A549 treated with DMSO at 1 μM for 4 hours (cell line): ENCODE measurements at places on chromosomes 12 and 14. TPM values are rescaled to one million over a fixed set of nuclear protein-coding genes. Genes with fewer than 3 reads are reported as not detected.

KRT85 gene
- not detected in 5 replicates for total RNA-seq

MMP17 gene
- 10.6 to 15.8 TPM (median 12.6 TPM) in 5 replicates for total RNA-seq

BCL11B gene
- total RNA-seq: 0.18 to 0.32 TPM (median 0.28 TPM) in 5 replicates

ARHGDIB gene
- total RNA-seq: 0.89 to 1.5 TPM (median 1.0 TPM) in 5 replicates

GPR33 gene
- not detected in 5 replicates for total RNA-seq

CFAP54 gene
- 0.92 to 1.5 TPM (median 1.2 TPM) in 5 replicates for total RNA-seq

KRT73 gene
- not detected in 5 replicates for total RNA-seq

MYF6 gene
- total RNA-seq: not detected in 5 replicates

TMPRSS12 gene
- not detected in 5 replicates for total RNA-seq

FGF6 gene
- not detected in 5 replicates for total RNA-seq

PLA2G1B gene
- total RNA-seq: not detected in 5 replicates

TAS2R20 gene
- 0.10 to 0.12 TPM (median 0.11 TPM) in 3 of 5 replicates, not detected in the others for total RNA-seq

ATP6V1D gene
- total RNA-seq: 72.1 to 104 TPM (median 79.5 TPM) in 5 replicates

KLRC2 gene
- 1.2 to 2.0 TPM (median 1.4 TPM) in 5 replicates for total RNA-seq

CEBPE gene
- total RNA-seq: 0.05 to 0.06 TPM in 2 of 5 replicates, not detected in the others

ZNF10 gene
- 0.85 to 2.8 TPM (median 1.4 TPM) in 5 replicates for total RNA-seq

DEPDC4 gene
- total RNA-seq: 1.3 to 2.0 TPM (median 1.4 TPM) in 5 replicates

FBLN5 gene
- 2.0 to 2.7 TPM (median 2.4 TPM) in 5 replicates for total RNA-seq

SNAPC1 gene
- 12.9 to 17.8 TPM (median 15.4 TPM) in 5 replicates for total RNA-seq
